Fibroblast of mammary gland (primary cell): ENCODE measurements at places on chromosomes 12 and 14.
A peak's percentile ranks its signal among the peaks of the same experiment; 100 is the strongest.

DNA sequence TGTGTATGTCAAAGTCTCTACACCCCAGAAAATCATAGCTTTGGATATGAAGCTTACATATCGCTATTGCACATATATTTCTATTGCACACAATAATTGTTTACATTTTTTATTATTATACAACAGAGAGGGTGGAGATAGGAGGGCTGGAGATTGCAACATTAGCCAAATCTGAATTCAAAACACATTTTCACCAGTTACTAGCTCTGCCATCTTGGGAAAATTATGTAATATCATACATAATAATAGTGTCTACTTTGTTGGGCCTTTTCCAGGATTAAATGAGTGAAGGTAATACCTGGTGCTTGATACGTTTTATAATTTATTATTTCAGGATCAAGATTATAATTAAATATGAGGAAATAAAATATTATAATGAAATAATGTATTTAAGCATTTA, 507.4 kb upstream of the TBX3 start:
- DNase-seq = peak; percentile 52

DNA sequence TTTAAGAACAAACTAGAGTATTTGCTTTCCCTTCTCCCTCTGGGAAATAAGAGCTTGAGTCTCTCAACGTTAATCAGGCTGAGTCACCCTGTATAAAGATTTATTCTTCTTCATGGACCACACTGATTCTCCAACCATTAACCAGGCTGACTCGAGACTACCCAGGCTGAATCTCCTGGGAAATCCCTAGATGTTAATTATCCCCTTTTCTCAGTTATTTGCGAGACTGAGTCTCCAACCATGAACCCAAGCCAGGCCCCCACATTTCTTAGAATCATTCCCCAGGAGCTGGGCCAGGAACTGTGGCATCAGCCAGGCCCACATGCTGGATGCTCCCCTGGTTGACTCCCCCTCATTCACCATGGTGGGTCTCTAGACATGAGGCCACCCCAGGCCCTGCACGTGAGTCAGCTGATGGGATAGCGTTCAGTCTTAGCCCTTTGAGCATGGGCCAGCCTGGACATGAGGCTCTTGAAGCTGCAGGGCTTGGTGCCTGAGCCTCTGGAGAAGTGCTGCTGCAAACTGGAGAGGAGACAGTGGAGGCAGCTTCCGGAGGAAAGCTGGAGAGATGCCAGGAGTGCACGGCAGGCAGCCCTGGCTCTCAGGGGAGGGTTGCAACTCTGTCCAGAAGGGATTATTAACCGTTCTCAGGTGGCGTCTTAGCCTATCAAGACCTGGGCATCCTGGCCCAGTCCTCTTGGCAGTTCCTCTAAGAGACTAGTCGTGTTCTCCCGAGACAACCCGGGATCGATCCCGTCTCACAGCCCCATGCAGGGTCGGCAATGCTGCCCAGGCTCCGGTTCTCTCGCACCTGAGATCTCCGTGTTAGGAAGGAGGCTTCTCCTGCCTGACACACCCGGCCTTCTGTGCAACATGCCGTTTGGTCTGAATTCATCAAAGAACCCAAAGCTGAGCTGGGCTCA, 296.6 kb downstream of the ADGRD1 start:
- DNase-seq = no peak

- no peak for DNase-seq
Observed at GRCh38 chr14:92637228-92637627, 111.2 kb downstream of the LGMN start.

DNA sequence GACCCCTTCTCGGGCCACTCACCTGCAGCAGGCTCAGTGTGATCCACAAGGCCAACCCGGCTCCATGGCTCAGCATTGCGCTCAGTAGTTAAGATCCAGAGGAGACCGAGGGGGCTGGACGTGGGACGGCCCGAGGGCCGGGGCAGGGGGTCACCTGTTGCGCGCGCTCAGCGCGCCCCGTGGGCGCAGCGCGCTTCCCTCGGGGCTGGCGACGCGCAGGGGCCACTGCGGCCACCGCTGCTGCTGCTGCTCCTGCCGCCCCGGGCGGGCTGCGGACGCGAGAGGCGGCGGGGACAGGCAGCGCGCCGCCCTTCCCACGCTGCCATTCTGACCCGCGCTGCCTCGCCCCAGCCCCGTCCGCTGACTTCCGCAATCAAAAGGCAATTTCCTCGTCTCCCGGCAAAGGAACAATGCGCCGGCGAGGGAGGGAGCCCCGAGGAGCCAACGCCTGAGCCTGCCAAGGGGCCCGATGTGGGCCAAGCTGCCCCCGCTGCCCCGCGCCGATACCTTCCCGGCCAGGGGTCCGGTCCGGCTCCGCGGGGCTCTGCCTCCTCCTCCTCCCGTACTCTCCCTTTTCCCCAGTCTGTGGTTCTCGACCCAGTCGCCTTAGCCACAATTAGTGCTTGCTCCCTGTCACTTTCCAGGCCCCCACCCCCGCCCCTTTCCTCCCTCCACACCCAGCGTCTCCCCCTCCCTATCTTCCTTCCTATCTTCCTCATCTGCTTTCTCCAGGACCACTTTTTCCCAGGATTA, 27.3 kb downstream of the PTPRB start:
- peak; percentile 11 for DNase-seq

GRCh38 chr14:80844872-80845271, 96.7 kb downstream of the CEP128 start:
- no peak for DNase-seq

DNA sequence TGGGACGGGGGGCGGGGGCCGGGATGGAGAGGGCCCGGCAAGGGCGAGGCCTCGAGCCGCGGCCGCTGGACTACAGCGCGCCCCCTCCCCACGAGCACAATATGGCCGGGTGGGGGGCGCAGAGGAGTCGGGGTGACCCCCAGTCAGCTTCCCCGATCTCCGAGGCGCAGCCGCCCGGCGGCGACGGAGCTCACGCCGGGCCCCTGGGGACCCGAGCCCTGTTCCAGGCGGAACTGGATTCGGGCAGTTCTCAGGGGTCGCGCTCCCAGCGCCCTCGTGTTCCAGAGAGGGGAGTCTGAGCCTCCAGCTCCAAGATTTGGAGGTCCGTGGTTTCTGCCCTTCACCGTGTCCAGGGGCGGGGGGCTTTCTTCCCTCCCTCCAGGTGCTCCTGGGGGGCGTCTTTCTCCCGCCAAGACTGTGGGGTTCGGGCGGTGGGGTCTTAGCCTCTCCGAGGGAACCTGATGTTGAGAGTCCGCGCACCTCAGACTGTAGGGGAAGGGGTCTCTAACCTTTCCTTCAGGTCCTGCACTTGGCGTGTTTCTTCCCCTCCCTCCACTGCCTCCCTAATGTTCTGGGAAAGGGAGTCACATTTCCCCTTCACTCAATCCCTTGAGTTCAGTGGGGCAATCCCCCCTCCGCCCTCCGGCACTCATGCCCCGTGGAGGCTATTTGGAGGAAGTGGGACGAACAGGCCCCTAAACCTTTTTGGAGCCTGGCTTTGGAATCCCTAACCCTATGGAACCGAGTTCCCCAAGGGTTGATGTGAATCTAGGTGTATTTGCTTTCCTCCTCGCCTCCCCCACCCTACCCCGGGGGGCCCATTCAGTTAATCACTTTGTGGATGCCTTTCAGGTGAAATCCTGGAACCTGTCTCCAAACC, 584 bp downstream of the ACVR1B start:
- no peak for DNase-seq

- DNase-seq = no peak
Observed at GRCh38 chr12:112964067-112964670, 14.2 kb upstream of the OAS2 start.
